ENCODE measurements at places on chromosomes 1 and 21.

DNA sequence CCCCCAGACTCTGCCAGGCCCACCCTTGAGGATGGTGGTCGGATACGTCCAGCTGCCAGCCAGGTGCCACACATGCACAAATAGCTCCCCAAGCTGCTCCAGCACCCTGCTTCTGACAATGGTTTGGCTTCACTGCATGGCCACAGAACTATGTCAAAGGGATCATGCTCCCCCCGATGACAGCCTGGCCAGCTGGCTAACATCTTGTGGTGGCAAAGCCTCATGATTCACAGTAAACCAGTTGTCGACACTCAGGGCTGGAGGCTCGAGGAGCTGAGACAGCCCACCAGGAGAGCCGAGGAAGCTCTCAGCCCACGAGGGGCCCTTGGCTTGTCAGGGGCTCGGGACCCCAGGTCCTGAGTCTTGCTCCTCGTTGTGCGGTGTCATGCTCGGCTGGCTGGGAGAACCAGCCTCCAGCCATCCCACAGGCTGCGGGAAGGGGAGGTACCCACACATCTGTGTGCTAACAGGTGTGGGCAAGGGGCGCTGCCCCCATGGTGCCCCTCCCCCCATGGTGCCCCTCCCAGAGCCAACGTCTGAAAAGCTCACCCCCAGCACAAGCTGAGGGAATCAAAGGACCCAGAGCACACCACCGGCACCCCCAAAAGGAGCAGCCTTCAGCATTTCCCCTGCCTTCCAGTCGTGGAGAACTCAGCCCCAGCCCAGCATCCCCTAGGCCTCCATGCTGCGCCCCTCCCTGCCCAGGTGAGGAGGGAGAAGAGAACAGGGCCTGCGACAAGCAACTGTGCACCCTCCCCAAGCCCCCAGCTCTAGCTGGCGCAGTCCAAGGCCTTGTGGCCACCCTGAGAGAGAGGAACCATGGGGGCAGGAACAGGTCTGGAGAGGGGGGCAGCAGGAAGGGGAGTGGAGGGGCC lies 41.2 kb downstream of the KIF21B start:
- no peak for DNase-seq

GRCh38 chr21:15159382-15160020 lies 94.7 kb upstream of the NRIP1 start:
- no peak for DNase-seq

DNA sequence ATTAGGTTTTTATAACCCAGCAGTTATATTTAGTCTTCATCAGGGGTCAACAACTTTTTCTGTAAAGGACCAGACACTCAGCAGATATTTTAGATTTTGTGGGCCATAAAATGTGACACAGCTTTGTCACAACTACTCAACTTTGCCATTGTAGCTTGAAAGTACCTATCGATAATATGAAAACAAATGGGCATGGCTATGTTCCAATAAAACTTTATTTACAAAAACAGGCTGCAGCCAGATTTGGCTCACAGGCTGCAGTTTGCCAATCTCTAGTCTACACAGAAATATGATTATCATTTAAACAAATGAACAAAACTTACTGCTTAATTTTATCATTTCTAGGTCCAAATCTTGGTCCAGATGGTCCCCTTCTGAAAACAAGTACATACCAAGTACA lies 23.0 kb downstream of the VAMP4 start:
- DNase-seq: no peak

- no peak for DNase-seq
These were observed 45.9 kb upstream of the NRDC start for GRCh38 chr1:51924455-51924854.

DNA sequence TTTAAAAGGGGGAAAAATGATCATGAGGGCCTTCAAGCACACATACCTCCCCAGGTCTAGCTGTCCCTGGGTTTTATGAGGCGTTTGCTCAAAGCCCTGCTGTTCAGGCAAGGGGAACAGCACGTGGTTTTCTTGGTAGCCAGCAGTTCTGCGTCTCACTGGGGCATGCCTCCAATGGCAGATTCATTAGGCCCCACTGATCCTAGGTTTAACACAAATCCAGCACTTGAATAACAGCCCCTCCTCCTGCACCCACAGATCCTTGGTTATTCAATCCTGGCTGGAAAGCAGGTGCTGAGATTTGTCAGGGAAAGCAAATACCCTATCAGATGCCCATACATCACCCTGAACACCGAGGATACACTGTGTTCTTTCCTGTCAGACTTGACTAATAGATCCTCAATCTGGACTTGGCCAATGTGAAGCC lies 106.4 kb downstream of the ZC3H11B start:
- DNase-seq: no peak

- DNase-seq: no peak
These were observed 98.4 kb upstream of the WNT4 start for GRCh38 chr1:22241250-22241649.

DNA sequence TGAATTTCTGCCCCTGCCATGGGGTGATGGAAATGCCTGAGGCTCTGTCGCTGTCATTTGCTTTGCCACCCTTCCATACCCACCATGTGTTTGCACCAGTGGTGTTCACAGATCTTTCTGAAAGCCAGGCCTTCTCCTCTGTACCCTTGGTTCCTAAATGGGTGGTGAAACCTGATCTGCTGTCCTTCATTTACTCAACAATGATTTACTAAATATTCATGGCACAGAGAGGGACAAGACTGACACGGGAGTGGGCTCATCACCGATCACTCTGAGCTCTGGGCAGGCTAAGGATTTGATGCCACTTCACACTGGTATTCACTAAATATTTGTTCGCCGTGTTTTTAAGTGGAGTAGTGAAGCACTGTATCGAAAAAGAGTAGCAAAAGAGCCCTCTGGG lies 40.9 kb downstream of the LRRC8B start:
- no peak for DNase-seq

DNA sequence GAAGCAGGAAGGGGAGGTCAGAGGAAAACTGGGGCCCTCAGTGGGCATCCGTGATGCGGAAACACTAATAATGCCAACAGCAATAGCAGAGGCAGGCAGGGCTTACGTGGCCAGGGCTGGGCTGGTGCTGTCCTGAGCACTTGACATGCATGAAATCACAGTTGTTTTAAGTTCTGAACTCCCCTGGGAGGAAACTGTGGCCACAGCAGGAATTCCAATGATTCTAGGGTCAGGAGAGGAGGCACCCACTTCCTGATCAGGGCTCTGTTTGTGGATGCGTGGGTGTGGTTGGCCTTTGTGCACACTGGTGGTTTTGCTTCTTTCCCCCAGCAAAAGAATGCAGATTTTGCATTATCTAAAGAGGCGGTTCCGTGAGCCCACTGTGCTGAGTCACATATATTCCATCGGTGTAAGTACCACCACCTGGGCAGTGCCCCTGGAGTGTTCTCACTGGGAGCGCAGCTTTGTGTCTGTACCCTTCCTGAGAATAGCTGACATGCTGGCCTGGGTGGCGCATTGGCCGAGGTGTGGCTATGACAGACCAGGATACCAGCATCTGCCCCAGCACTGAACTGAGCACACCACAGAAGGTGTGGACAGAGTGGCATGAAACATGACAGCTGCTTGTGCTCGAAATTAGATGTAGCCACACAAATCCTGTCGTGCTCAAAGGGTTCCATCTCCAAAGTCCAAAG lies 71.0 kb downstream of the PDE9A start:
- no peak for DNase-seq

DNA sequence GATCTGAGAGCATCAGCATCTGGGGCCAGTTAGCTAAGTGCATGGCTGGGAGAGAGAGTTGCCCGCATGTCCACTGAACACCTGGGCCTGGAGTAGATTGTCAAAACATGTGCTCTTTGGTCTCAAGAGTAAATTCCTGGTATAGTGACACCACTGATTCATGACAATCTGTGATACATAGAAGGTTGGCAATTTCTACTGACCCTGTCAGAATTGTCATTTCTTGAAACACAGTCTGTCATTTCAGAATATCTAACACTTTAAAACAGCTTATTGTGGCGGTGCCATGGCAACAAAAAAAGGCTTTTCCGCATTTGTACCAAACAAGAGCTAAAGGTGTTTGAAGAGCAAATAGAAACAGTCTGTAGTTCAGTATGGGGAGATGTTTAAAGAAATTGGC lies 186.4 kb upstream of the FAM78B start:
- no peak for DNase-seq

GRCh38 chr1:85478366-85478765 lies 13.4 kb upstream of the DDAH1 start:
- DNase-seq: no peak

DNA sequence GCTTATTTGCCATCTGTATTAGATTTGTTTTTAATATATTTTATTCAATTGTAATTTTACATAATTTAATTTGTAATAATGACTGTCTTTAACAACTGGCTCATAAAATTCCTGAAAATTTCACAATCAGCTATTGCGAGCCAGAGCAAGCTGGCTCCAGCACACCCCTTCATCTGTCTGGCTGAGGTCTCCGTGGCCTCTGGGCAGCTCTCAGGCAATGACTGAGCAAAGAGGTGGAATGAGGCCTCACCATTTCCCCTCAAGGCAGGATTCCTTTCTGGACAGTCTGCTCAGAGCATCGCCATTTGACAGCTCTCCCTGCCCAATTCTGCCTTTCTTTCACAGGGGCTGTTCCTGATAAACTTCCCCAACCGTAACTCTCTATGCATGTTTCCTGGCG lies 5.8 kb upstream of the KANK4 start:
- DNase-seq: peak; percentile 54

DNA sequence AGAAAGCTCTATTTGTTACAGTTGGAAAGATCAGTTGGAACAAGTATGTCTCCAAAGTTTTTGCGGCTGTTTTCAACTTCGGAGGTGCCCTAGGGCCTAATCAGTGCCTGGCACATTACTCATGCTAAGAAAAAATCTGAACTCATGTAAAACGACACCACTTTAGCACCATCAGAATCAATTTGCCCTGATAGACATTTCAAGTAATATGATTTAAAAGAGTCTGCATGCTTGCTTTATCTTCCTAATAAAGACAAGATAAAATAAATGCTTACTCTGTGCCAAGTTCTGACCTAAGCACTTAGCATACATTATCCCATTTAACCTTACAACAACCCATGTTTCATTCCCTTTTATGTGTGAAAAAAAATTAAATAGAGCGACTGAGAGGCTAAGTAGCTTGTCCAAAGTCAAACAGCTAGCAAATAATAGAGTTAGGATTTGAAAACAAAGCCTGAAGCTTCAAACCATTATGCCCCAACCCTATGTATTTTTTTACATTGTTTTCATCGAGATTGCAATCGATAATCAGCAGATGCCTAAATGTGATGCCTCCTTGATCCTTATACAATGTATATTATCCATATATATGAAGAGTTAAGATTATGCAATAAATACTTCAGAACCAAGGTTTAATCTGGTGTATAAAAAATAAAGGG lies 91.3 kb downstream of the DENND1B start:
- DNase-seq: peak; percentile 81

DNA sequence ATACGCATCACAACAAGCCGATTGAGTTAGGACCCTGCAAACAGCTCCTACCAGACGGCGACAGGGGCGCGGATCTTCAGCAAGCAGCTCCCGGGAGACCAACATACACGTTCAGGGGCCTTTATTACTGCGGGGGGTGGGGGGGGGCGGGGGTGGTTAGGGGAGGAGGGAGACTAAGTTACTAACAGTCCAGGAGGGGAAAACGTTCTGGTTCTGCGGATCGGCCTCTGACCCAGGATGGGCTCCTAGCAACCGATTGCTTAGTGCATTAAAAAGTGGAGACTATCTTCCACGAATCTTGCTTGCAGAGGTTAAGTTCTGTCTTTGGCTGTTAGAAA lies 162.0 kb downstream of the RUNX1 start:
- DNase-seq: no peak

- DNase-seq: no peak
These were observed 862 bp upstream of the PLEKHO1 start for GRCh38 chr1:150148837-150149270.

DNA sequence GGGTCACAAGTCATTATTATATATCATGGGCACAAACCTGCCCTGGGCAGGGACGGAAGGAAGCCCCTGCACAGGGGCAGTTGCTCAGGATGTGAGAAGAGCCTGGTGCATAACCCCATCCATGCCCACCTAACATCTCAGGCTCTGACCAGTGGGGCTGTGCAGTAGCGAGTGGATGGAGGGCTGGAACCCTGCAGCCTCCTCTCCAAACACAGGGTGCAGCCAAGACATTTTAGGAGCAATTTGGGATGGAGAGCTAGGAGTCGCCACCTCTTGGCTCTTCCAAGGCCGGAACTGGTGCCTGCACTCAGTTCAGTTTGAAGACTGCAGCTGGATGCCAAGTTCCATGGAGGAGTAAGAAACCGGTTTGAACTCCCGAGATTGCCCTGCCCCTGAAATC lies 2.8 kb downstream of the MX1 start:
- no peak for DNase-seq

- DNase-seq: no peak
These were observed 206.3 kb downstream of the SIPA1L2 start for GRCh38 chr1:232423591-232423990.

- no peak for DNase-seq
These were observed 541.4 kb upstream of the B3GALT2 start for GRCh38 chr1:193727850-193728249.

DNA sequence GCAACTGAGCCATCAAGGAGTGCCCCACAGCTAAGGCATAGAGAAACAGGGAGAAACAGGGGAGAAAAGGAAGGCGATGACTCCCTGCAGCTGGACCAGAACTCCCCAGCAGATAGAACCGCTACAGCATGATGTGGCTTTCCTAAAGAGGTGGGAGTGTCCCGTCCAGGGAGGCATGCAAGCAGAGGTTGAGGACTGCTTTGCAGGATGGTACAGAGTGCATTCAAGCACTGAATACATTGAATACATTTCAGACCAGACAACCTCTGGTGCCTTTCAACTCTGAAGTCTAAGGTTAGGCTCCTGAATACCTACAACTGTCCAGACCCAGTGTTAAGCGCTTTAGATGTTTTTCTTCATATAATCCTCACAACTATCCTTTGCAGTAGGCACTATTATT lies 13.3 kb downstream of the DLGAP3 start:
- no peak for DNase-seq

- DNase-seq: no peak
These were observed 1.3 kb downstream of the PRDM16 start for GRCh38 chr1:3070309-3070643.

- peak; percentile 15 for DNase-seq
These were observed 26.7 kb downstream of the NDC1 start for GRCh38 chr1:53811414-53811851.

DNA sequence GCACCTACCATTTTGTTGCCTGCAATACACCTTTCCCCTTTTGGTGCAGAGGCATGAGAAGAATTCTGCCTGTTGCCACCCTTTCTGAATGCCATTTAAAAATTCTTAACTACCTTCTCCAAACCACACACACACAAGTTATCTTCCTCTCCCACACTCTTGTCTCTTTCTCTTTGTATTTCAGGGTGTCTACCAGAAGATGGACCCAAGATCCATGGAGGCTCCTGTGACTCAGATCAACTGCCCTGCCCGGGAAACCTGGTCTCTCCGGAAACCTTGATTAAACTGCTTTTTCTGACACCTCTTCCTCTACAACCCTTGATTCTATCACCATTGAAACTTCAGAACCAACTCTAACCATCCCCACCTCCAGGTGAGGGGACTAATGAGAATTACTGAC lies 2.4 kb upstream of the TARS2 start:
- no peak for DNase-seq

DNA sequence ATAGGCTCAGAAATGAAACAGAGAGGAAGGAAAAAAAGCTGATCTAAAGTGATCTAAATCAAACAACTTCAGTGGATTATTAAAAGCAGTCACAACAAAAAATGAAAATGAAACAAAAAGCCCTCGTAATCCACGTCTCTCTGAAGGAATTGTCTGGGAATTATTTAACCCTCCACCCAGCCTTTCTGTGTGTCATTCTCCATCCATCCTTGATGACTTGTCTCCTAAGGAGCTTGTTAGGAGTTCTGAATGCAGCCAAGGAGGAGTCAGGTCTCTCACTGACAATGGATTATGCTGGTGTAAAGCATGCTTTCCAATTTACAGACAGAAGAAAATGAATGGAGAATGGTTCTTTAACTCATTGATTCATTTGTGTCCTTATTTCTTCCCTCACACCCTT lies 359.3 kb upstream of the RUNX1 start:
- DNase-seq: no peak

Data from BE2C (cell line).